ENCODE measurements at places on chromosomes 3 and 15.

DNA sequence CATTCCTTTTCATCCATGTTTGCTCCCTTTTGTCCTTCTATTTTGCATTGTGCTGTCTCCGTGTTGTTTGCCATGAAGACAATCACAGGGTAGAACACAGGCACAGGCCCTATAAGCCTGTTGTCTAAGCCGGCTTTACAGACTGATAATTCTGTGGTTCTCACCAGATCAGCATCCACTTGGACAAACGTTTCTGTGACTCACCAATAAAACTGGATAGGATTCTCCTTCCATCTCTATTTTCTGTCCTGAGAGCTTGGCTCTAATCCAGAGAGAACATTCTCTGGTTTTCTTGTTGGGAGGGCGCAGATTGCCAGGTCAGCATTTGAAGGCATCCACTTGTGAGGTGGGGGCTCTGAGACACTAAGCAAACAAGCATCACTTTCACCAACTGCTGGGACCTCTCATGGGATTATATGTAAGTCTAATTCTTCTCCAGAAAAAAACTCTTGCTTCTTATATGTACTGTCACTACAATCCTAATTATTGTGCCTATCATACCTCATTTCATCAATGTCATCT lies 101.6 kb downstream of the ERC2 start:
- no peak for DNase-seq

DNA sequence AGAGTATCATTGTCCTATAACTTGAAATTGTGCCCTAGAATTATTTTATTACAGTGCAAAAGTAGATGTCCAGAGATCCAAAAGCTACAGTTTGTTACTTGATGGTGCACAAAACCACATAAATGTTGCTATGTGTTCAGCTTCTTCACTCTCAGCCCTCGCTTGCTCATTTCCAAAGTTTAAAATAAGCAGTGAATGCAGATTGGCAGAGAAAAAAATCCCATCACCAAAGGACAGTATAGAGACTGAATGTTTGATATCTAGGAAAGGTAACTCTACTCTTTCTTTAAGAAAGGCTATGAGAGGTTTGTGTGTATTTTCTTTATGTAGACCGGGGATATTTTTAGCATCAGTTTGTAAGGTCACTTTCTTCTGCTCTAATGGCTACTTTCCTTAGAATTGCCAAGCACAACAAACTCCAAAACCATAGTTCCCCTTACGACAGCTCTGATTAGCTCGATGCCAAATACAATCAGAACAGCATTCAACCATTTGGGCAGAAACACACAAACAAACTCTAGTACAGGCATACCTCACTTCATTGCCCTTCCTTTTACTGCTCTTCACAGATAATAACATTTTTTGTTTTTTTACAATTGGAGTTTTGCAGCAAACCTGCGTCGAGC lies 164.1 kb upstream of the CCDC54 start:
- no peak for DNase-seq

DNA sequence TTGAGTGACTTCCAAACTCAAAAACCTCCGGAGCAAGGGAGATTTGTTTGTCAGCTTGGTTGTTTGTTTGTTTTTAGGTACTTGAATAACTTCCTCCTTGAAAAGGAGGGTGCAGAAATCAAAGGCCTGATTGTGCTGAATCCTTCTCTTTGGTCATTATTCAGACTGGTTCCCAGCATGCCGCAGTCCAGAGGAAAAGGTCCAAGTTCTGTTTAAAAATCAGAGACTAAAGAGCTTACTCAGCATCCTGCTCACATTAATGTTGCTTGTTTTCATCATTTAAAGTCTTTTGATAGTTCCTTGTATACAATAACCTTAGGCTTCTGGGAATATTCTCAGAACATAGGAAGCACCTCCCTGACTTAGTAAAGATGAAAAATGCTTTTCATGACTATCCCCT lies 982 bp upstream of the SCG3 start:
- DNase-seq = no peak

DNA sequence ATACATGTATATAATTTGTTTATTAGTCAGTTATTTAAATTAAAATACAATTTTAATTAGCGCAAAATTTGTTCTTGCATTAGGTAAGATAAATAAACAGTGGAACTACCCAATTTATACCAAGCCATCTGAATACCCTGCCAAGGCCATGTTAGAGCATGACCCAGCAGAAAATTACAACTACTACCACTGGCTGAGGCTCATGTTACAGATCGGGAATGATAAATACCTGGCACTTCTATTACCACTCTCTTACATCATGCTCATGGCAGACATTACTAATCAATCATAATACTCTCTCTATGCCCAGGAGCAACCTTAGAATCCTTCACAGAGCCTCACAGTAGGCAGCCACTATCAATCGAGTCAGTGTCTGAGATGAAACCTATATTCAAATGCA lies 21.2 kb upstream of the LMOD3 start:
- DNase-seq = no peak
